A549 treated with RU486 at 1 μM for 4 hours (cell line): ENCODE measurements at places on chromosomes 3 and 15. TPM values are rescaled to one million over a fixed set of nuclear protein-coding genes. Genes with fewer than 3 reads are reported as not detected.

Gene TPM1
- total RNA-seq: 434 to 529 TPM (median 494 TPM) in 5 replicates

Gene STRIT1
- total RNA-seq: not detected in 5 replicates

Gene MGLL
- 57.4 to 76.7 TPM (median 58.5 TPM) in 5 replicates for total RNA-seq

Gene REC114
- not detected in 5 replicates for total RNA-seq

Gene TRIM42
- total RNA-seq: not detected in 5 replicates

Gene GCNT3
- total RNA-seq: 150 to 195 TPM (median 158 TPM) in 5 replicates

Gene ROPN1
- not detected in 5 replicates for total RNA-seq

Gene SYNPR
- total RNA-seq: not detected in 5 replicates

Gene RLBP1
- total RNA-seq: not detected in 5 replicates

Gene MST1R
- total RNA-seq: 5.3 to 8.5 TPM (median 7.4 TPM) in 5 replicates

Gene GABRR3
- total RNA-seq: not detected in 5 replicates

Gene LHFPL4
- total RNA-seq: 0.05 to 0.27 TPM (median 0.16 TPM) in 4 of 5 replicates, not detected in the other

Gene CLDN11
- total RNA-seq: 0.09 to 0.30 TPM (median 0.12 TPM) in 4 of 5 replicates, not detected in the other

Gene BCHE
- total RNA-seq: 0.57 to 1.3 TPM (median 1.2 TPM) in 5 replicates

Gene PTH1R
- 0.07 to 0.67 TPM (median 0.47 TPM) in 5 replicates for total RNA-seq

Gene RYR3
- 0.05 to 0.07 TPM in 2 of 5 replicates, not detected in the others for total RNA-seq

Gene BNIP2
- total RNA-seq: 67.8 to 108 TPM (median 69.8 TPM) in 5 replicates

Gene HESX1
- 0.23 to 0.26 TPM (median 0.24 TPM) in 3 of 5 replicates, not detected in the others for total RNA-seq
